ENCODE measurements at places on chromosomes 11 and 22.

- no peak for DNase-seq
Observed at GRCh38 chr11:112852143-112852866, 108.9 kb upstream of the NCAM1 start.

- DNase-seq = no peak
Observed at GRCh38 chr11:7593481-7593880, 79.7 kb downstream of the PPFIBP2 start.

DNA sequence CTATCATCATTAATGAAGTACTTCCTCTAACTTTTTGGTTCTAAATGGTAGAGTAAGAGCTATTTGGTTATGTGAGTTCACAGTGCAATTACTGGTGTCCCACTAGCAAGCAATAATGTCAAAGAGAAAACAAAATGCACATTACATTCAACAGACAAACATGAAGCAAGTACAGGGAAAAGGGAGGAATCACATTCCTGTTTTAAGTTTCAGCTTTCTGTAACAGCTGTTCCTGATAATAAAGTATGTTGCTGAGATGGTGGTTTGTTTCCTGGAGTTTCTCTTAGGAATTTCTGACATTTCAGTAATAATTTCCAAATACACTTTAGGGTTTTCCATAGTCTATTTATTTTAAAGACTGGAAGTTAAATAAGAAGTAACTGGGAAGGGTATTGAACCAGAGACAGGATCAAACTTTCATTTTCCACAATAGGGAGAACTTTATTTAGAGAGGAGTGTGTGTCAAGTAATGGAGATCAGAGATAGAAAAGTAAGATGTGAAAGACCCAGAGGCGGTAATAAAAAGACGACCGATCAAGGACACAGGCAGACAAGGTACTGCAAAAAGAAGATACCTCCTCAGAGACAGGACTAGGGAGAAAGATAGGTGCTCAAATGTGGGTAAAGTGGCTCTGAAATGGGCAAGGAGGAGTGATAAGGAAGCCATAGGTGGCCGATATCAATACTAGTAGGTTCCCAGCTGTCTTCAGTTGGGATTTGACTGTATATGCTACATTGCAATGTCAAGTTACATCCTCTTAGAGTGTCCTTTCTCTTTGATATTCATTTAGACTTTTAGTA lies 20.8 kb upstream of the CLNS1A start:
- DNase-seq = no peak

GRCh38 chr22:37439347-37439746 lies 12.1 kb upstream of the ELFN2 start:
- DNase-seq = no peak

DNA sequence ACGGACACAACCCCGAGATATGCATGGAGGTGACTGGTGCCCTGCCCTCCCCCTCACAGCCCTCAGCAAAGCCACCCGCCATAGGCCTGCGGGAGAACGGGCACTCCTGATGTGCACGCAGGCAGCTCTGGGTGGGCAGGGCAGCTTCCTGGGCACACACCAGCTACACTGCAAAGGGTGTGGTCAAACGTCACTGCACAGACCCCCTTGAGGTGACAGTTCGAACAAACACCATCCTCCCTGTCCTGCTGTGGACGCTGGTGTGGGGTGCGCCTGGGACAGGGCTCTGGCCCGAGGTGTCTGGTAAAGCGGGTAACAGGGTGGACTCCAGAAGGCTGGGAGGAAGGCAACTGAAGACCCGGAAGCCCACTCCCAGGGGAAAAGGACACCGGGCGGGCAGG lies 21.9 kb upstream of the MOB2 start:
- DNase-seq = no peak

- DNase-seq = no peak
Observed at GRCh38 chr11:73997120-73997770, 11.6 kb downstream of the UCP3 start.

- no peak for DNase-seq
Observed at GRCh38 chr11:131350872-131351271, 19.5 kb upstream of the NTM start.

DNA sequence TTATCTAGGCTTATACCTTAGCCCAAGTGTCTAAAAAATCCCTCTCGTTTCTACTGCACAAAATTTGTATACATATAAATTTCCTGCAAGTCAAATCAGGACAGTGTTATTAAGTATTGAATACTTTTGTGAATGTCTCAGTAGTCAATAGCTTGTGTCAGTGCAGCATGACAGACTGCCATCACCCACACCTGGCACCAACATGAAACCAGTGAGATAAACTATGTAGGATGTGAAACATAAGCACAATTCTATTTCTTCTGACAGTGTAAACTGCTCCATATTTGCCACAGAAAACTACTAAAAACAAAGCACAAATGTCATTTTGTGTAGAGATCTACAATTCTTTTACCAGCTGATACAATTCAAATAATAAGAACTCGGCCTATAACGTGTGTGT lies 542.1 kb upstream of the LUZP2 start:
- DNase-seq = no peak

DNA sequence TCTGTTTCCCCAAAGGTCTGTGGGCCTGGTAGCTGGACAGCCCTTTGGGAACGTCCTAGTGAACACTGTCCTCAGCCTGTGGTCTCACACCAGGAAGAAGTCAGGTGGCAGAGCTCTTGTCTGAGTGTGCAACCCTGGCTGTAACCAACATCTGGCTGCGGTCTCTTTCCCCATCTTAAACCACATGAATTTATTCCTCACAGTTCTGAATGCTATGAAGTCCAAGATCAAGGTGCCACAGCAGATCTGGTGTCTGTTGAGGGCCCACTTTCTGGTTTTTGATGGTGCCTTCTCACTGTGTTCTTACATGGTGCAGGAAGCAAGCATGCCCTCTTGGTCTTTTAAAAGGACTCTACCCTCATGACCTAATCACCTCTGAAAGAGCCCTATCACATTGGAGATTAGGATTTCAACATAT lies 2.7 kb downstream of the UPB1 start:
- DNase-seq = no peak

DNA sequence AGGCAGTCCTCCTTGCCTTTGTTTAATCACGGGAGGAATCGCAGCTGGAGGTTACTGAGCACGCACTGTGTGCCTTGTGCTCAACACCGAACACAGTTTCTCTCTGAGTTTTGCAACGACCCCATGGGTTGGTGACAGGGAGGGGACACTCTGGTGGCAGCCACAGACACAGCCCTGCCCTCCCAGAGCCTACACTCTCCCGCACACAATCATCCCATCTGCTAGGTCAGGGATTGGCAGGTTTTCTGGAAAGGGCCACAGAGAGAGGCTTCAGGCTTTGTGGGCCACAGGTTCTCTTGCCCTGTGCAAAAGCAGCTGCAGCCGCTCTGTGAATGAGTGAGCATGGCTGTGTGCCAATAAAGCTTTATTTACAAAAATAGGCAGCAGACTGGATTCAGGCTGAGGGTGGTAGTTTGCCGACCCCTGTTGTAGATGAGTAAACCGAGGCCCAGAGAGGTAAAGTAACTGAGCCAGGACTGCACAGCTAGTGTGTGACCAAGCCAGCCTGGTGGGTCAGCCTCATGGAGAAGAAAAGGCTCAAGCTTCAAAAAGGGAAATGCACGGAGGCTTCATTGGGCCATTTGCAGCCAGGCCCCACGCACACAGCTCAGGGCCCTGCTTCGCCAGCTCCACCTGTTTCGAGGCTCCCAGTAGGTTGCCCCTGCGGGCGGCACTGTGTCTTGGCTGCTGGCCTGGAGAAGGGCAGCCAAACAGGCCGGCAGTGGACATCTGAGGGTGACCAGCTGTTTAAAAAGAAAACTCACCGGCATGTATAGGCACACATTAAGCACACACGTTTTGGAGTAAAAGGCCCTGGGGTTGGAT lies 16.3 kb downstream of the LTO1 start:
- DNase-seq = no peak

DNA sequence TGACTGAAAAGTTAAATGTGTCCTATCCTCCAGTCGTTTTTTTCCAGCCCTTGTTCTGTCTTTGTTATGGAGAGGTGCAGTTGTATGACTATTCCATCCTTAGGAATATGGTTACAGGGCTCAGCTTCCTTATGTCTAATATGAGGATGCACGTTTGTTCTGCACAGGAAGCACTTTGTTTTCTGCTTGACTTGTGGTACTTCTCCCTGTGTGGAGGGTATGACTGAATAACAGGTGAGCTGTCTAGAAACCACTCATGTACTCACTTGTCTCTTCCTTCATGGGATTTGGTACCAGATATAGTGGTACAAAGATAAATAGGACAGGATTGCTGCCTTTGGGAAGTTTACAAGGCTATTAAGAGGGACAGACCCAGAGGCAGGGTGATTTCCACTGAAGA lies 17.4 kb downstream of the CABIN1 start:
- DNase-seq = no peak

DNA sequence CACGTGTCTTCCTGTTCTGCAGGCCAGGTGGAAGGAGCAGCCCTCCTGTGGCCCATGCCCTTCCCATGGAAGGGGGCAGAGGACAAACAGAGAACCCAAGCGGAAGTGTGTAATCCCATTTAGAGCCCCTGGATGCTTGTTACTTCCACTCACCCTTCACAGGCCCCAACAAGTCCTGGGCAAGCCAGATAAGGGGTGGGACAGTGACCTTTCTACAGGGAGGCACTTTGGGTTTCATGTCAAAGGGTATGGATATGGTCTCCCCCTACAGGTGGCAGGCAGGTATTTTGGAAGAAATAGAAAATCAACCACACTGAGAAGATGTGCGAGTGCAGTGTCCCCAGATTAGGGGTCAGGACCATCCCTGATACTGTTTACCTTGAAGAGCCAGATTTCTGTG lies 11.4 kb downstream of the MPEG1 start:
- no peak for DNase-seq

GRCh38 chr11:1290052-1291040 lies 19.1 kb downstream of the TOLLIP start:
- no peak for DNase-seq

Measured in CD4-positive, alpha-beta T cell treated with Interleukin-15 for 1 hour (primary cell).